ENCODE measurements at places on chromosomes 13 and 19.

DNA sequence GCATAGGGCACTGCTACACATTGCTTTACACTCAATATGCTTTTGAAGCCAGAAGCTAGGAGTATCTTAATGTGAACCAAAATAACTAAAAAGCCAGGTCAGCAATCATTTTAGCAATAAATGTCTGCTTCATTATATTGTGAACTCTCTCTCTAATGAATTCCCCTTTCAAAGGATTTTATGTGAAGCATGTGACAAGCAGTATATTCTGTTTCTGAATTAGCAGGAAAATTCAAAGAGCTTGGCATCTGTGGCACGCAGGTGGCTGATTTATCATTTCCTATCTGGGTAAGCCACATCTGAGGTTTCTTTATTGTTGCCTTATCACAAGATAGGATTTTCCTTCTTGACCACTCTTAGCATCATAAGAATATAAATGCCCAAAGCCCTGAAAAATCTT, 56.8 kb upstream of the KLF12 start:
- no peak for DNase-seq

- no peak for DNase-seq
These were observed 781 bp upstream of the TBC1D4 start for GRCh38 chr13:75482820-75483079.

DNA sequence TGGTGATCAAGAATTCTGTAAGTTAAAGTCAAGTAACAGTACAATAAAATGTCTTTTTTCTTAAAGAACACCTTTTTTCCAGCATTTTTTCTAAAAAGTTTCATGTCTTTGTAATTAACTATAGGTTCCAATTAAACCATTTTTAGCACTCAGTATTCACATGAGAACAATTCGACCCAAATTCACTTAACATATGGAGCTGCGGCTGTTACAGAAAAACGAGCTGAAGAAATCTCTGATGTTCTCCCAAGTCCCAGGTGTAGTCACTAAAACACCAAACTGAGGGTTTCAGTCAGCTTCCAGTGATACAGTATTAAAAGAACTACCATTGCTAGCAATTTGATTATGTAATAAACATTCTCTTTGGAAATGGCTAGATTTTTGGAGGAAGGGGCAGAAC, 117.6 kb downstream of the TNFSF13B start:
- DNase-seq, result no peak

DNA sequence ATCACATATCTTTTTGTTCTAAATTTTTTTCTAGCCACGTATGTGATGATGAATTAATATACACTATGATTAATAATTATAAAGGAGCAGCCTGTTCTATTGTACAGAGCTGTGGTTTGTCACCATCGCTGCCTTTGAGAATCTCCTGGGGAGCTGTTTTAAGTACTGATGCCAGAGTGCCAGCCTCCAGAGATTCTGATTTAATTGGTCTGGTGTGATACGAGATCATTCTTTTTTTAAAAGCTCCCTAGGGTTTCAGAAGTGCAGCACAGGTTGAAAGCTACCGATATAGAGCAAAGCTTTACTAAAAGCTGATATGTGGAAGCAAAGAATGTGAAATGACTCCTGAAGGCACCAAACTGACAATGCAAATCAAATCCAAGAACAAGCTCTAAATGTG, 314.7 kb downstream of the ITGBL1 start:
- no peak for DNase-seq

DNA sequence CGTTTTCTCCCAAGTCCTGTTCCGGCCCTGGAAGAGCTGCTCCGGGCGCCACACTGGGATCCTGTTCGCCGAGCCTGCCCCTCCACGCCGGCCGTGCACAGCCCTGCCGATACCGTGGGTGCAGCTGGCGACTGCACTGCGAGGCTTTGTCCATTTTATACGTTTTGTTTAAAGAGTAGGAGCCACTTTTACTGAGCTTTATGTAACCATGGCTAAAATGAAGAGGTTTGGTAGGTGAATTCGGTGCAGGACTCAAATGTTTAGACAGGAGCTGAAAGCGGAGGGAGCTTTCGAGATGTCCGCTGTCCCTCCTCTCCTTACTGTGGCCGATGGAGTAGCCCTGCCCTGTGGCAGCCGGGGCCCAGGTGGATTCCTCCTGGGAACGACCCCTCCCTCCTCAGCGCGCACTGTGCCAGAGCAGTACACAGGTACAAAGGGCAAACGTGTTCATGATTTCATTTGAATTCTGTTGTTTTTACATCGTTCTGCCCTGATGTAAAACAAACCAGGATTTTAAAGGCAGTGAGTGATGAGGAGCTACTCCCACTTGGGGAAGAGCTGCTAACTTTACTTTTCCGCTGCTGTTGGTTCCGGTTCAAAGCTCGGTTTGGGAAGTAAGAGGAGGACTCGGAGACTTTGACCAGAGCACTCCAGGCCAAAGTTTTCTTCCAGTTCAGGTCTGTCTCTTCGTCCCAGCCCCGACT, 1.7 kb downstream of the COL4A2 start:
- no peak for DNase-seq

DNA sequence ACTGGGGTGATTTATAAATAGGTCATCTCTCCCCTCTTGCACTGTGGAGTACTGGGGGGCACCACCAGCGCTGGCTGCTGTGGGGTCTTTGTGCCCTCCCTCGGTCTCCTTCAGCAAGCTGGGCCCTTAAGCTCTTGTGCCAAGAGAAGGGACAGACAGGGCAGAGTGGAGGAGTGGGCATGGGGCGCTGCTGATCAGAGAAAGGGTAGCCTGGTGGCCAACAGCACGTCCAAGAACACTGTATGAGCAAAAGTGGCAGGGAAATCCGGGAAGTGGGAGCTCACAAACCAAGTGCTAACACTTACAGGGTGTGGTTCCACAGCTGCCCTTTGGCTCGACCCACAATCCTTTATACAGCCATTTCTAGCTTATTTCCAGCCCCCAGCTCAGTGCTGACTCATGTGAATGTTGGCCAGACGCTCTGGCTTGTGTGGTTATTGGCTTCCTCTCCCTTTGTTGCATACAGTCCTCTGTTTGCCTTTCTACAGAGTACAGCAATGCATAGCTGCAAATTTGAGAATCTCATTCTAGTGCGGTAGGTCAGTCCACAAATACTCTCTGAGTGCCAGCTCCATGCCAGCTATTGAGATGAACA, 298.8 kb downstream of the SHISA2 start:
- DNase-seq, result no peak

DNA sequence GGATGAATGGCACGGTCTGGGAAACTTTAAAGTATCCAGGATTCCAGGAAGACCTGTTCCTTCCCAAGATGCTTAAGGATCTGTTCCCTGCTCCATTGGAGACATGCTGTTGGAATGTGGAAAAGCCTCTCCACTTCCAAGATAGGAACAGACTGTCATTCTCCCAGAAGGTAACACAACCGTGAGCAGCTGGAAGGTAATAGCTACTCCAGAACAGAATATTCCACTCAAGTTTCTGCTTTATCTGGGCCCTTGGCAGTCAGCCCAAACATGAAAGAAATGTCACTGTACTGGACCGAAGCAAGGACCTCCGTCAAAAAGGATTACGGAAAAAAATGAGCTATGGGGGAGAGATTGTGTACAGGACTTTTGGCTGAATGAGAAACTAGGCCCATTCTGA, 420.9 kb upstream of the NBEA start:
- DNase-seq, result no peak

- DNase-seq, result no peak
These were observed 1576.5 kb downstream of the PCDH9 start for GRCh38 chr13:65653613-65654012.

- DNase-seq, result no peak
These were observed 5.3 kb downstream of the RASIP1 start for GRCh38 chr19:48735031-48735615.

GRCh38 chr13:101059793-101060192, 356.5 kb downstream of the NALCN start:
- DNase-seq, result no peak

GRCh38 chr19:54875506-54875905, 1.5 kb downstream of the FCAR start:
- DNase-seq, result no peak

DNA sequence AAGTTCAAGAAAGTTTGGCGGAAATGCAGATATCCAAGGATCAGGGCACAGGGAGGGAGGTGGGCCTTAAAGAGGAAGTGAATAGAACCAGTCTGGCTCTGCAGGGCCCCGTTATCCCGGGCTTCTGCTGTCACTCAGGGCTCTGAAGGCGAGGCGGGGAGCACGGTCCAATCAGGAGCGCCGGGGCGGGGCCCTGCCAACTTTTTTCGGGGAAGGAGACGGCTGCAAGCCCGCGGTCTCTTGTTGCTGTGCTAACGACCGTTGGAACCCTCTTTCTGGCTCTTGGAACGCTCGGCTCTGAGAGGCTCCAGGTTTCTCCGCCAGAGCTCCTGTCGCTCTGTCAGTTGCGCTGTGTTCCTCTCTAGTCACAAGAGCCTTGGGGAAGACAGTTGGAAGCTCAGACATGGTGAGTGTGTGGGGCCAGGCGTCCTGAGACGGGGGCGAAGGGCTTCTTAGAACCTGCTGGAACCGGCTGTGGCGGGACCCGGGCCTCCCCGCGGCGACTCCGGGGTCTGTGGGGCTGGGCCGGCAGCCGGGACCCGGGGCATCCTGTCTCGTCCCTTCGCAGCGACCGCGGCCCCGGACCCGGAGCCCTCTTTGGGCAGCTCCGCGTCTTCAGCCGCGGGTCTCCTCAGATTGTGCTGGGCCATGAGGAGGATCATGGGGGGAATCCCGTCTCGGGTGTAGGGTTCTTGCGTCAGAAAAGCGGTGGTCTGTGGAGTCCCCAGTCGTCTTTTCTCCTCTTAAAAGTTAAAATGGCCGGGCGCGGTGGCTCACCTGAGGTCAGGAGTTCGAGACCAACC, 27.7 kb downstream of the ZNF844 start:
- DNase-seq, result peak; percentile 33

GRCh38 chr13:102198418-102199311, 203.2 kb downstream of the FGF14 start:
- no peak for DNase-seq

DNA sequence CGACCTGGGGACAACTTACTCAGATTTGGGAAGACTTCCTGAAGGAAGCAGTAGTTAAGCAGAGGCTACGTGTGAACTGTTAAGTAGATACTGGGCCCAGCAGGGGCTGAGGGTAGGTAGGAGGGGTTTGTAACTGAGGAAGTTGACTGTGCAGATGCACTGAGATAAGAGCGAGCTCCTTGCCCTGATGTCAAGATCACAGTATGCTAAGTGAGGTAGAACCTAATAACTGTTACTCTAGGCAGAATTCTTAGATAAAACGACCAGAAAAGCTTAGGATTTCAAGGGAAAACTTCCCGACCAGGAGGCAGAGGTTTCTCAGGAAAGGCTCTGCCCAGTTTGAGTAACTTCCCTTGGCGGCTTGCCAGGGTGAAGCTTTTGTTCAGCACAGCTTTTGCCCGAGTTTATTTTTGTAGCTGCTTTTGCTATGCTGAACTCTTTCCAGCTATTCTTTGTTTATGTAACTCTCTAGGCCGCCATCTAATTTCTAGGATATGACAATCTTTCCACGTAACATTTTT, 632.1 kb downstream of the DIAPH3 start:
- DNase-seq, result no peak

GRCh38 chr13:94764576-94765321, 52.4 kb upstream of the SOX21 start:
- DNase-seq, result no peak

Measured in memory B cell (primary cell).